ENCODE measurements at places on chromosomes 5 and 9.

- DNase-seq, result peak; percentile 77
These were observed 168.6 kb upstream of the RGMB start for GRCh38 chr5:98604721-98605425.

DNA sequence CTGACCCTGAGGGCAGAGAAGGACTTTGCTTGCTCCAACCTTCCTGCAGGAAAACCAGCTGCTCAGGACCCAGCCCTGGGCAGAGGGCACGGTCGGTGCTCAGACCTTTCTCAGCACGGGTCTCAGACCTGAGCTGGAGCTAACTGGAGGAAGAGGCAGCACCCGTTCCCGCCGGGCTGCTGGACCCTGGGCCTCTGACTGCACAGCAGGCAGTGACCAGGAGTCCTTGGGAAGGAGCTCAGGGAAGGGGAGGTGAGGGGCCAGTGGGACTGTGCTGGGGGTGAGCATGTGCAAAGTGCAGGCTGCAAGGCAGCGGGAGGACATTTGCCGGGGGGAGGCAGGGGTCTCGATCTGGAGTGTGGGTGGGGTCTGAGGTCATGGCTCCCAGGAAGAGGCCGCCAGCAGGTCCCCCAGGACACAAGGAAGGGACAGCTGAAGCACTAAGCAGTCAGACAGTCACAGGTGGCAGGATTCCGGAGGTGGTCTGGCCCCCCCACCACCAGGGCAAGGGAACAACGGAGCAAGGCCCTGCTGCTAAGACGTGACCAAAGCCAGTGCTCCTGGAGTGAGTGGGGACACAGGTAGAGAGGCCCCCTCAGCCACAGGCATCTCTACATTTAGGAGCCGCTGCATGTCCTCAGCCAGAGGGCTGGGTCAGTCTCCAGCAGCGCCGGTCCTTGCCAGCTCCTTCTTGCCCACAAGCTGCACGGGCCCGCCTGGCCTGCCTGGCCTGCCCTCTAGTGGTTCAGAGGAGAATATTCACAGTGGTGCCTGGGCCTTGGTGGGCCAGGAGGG lies 4.8 kb upstream of the DPM2 start:
- peak; percentile 58 for DNase-seq

DNA sequence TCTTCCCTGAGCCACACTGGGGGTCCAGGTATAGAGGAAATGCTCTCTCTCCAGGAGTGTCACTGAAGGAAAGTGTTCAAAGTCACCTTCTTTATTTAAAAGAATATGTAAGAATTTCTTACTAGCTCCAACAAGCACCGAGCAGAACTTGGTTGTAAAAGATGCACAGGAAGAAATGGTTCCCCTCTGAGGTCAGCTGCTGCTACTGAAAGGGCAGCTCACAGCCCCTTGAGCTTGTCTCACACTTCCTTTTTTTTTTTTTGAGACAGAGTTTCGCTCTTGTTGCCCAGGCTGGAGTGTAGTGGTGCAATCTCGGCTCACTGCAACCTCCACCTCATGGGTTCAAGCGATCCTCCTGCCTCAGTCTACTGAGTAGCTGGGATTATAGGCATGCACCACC lies 77.2 kb downstream of the PRRT1B start:
- DNase-seq, result no peak

DNA sequence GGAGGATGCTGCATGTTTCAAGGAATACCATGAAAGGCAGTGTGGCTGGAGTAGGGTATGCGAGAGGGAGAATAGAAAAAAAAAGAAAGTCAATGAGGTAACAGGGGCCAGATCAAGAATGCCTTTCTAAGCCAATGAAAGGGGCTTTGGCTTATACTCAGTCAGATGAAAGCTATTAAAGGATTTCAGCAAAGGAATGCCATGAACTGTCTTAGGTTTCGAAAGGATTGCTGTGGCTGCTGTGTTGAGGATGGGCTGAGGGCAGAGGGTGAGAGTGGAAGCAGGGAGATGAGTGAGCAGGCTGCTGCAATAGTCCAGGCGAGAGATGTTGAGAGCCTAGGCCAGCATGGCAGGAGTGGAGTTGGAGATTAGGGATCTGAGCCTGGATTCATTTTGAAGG lies 135.4 kb upstream of the CKMT2 start:
- DNase-seq, result no peak

- no peak for DNase-seq
These were observed 5.0 kb downstream of the FNIP1 start for GRCh38 chr5:131791866-131792265.

DNA sequence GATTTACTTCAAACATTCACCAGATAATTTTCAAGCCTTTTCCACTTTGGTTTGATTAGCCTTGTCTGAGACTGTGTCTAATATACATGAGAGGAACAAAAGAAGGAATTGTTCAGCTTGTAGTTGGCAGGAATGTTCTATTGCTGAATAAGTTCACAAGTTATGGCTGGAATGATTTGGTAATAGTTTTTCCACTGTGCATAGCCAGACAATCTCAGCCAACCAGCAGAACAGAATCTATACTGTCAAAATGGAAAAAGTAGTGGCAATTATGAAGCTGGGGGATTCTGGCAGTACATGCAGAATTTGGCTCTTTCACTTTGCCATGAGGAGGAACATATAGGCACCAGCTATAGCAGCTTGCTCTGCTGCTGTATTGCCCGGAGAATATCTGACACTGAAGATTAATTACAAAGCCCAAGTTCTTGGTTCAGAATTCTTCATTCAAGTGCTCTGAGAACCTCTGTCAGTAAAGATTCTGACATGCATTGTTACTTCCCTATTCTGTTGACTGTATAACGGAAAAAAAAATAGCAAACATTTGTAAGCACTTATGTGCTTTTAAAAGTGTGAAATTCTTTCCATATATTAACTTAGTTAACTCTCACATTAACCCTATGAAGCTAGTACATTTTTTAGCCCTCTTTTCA lies 150.6 kb downstream of the PRR16 start:
- DNase-seq, result no peak

GRCh38 chr5:154197801-154198491 lies 7.4 kb downstream of the GALNT10 start:
- peak; percentile 44 for DNase-seq

DNA sequence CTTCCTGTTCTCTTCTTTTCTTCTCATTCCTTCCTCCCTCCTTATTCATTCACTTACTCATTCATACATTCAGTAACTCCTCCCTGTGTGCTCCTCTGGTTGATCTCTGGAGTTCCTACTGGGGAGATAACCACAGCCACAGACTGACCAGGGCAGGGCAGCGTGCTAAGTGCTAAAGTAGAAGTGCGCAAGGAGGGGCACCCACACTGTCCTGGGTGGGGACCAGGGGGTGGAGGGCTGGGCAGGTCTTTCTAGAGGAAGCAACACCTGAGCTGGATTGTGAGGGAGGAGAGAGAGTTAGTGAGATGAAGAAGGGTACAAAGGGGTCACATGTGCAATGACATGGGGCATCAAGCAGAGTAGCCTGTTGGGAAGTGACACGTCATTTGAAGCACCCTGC lies 13.8 kb downstream of the ENHO start:
- no peak for DNase-seq

GRCh38 chr5:170095646-170096045 lies 10.1 kb upstream of the FOXI1 start:
- peak; percentile 13 for DNase-seq

DNA sequence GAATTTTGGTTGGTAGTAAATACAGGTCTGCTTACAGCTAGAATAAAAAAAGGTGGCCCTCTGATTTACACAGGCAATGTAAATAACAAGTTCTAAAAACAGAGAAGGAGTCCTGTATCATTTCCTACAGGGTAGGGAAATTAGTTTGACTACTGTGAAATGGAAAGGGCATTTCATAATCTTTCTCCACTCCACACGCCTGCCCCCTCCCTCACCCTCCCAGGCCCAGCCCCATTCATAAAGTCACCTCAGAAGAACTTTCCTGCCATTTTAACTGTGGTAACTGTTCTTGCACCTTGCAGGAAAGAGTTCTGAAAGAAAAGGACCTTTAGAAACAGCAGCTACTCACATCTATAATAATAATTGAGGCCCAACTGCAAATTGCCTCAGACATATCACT lies 69.7 kb downstream of the MEF2C start:
- DNase-seq, result no peak

DNA sequence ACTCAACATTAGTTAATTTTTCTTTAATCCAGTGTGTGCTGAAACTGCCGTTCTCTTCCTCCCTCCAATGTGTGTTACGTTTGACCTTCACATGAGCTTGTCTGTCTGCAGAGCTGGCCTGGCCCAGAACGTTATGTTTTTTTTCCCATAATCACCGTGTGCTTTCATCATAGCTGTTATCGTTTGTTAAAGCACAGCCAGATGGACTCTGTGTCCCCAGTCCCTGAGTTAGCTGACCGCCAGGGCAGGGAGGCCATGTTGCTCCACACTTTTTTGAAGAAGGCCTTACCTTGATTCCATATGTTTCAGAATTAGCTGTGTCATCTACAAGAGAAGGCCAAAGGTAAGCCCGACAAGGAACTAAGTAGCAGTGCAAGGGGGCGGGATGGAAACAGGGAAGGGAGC lies 55.7 kb downstream of the HSD17B3 start:
- DNase-seq, result no peak

DNA sequence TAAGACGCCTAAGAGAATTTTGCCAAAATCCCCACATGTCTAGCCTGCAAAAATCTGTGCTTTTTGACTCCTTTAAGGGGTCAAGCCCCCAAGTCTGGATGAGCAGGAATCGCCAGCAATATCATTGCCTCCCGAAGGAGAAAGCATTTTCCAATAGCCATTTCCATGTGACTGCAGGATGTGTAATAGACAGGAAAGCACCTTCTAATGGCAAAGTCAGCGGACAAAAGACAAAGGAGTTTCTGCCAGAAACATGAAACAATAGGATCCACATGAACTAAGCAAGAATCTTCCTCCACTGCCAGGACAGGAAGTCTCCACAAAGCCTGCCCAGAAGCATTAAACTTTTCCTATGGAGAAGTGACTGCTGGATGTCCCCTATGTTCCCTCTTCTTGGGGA lies 177.1 kb upstream of the PCSK5 start:
- DNase-seq, result no peak

GRCh38 chr9:22165144-22165543 lies 156.0 kb upstream of the CDKN2B start:
- DNase-seq, result no peak

DNA sequence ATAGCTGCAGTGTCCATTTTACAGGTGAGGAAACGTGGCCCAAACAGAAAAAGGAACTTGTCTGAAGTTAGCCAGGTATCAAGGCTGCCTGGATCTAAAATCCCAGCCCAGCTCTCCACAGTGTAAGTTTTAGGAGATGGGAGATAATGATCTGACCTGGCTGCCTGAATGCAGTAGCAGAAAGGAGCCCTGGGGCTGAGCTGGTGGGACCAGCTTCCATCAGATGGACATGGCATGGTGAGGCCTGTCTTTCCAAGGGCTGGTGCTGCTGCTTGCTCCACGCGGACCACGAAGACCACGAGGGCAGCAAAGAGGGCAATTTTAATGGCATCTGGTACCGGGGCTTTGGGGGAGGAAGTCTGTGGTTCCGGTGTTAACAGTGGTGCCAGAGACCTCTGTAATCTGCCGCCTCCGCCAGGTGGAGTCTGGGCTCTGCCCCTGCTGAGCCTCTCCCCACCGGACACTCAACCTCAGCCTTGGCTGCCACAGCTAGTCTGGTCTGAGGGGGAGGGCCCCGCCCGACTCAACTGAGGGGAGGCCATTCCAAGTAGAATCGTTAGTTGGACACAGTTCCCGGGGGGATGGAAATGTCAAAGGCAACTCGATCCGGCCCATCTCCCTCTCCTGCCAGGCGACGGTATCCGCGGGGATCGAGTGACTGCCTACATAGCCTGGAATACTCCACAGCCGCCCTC lies 650 bp downstream of the MYORG start:
- peak; percentile 42 for DNase-seq

DNA sequence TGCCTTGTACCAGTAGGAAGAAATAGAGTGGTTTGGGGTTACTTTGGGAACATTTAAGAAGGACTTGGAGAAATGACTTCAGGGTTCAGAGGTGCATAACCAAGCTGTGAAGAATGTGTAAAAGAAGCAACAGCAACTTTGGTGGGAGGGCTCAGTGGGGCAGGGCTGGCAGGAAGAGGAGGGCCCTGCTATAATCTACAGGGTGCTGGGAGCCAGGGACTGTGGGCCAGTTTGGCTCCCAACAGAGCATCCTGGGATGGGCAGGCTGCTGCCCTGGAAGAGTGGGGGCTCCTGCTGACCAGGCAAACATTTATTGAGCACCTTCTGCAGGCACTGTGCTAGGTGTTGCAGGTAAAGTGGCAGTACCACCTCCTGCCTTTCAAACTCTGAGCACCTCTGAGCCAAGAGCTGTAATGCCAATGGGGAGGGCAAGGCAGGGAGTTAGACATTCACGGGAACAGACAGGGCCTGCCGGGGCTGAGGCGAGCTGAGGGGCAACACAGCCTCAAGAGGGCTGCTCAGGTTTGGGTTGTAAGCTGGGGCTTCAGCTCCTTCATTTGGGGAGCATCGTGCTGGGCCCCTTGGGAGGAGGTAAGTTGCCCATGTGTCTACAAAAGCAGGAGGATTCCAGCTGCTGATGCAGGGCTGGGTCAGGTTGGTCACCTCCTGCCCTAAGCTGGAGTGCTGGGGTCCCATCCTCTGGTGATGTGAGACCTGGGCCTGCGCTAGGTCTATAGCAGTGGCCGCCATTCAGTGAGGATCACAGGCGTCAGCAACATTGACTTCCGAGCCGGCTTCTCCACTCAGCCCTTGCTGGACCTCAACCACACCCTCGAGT lies 30.6 kb downstream of the HMCN2 start:
- no peak for DNase-seq

DNA sequence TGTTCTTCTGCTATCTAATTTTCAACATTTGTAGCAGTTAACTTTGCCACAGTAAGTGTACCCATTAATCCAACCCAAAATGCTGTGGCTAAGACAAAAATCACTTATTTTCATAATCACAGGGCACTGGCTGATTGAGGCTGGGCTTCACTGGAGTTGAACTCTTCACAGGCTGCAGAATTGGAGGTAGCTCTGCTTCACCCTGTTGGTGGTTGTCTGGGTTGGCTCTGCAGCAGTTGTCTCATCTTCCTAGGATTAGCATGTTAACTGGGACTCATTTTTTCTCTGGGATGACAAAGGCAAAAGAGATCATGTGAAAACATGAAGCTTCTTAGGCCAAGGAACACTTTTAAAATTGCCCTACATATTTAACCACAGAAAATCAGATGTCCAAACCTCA lies 518.9 kb downstream of the TLR4 start:
- no peak for DNase-seq

DNA sequence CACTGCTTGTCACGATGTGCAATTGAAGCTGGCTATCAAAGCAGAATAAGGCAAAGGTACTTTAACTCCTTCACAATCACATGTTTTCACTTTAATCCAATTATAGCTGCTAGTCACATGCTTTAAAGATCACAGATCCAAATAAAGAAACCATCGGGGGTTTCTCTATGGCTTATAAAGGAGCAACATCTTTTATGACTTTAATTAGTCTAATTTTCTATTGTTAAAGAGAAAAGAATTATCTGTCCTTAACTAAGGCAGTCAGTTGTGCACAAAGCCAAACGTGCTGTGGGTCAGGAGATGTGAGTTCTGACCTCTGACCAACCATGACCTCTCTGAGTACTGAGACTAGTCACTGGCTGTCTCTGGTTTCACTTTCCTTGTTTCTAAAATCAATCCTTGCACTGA lies 561.1 kb downstream of the RAB3C start:
- DNase-seq, result no peak

All from endothelial cell of umbilical vein (primary cell).